ENCODE measurements at places on chromosomes 6 and 20.

GRCh38 chr6:110355022-110355421 lies 3.1 kb downstream of the METTL24 start:
- DNase-seq, result no peak

- DNase-seq, result no peak
Measured at GRCh38 chr6:113949499-113949898, 21.4 kb downstream of the HDAC2 start.

DNA sequence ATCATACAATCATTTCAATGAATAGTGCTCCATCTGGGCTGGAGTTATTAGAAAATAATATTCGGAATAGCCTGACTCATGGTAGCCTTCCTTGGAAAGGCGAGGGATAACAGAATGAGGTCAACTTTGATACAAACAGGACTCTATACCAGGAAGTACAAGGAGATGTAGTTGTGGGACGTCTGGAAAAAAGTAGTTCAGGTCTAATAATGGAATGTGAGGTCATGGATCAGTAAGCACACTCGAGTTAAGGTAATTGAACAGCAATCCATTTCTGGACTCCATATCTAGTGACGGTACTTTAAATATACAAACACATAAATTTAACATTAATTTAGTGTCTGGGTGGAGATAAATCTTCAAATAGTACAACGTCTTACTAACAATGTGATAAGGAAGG lies 1204.0 kb upstream of the ADGRB3 start:
- no peak for DNase-seq

DNA sequence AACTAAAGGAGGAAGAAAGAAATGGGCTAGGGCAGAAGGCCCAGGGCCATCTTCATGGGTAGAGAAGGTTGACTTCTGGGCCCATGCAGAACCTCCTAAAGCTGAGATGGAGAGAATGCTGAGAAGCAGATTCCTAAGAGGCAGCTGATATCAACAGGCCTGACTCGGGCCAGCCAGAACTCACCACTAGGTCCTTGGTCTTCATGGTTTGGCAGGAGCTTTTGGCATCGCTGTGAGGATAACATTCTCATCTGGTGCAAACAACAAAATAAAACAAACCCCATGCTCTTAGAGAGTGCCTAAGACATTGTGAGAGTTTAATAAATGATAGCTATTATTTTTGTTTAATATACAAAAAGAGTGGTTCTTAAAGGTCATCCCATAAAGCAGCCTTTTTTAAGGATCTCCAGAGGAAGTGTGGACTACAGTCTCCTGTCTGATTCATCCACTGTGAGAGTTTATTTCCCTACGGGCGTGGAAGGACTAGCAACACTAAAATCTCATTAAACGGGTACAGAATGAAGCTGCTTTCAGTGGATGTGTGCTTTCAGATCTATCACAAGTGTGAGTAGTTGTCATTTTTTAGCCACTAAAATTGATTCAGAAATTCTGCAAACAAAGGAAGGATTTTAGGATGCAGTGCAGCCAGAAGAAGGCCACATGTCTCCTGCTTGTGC lies 160.0 kb downstream of the PLCB4 start:
- no peak for DNase-seq

All from activated CD4-positive, alpha-beta T cell treated with anti-CD3 and anti-CD28 coated beads, Interleukin-2, amount 50 U/mL, for 16 hours (primary cell).